ENCODE measurements at places on chromosomes 12 and 14.

GRCh38 chr14:59847711-59848110 is 22.9 kb downstream of the RTN1 start:
- DNase-seq: no peak

GRCh38 chr14:61562321-61563161 is 132.8 kb upstream of the HIF1A start:
- DNase-seq: no peak

GRCh38 chr12:103687253-103687652 is 100.2 kb downstream of the STAB2 start:
- DNase-seq: no peak

GRCh38 chr12:90729736-90730135 is 225.2 kb downstream of the CCER1 start:
- DNase-seq: no peak

DNA sequence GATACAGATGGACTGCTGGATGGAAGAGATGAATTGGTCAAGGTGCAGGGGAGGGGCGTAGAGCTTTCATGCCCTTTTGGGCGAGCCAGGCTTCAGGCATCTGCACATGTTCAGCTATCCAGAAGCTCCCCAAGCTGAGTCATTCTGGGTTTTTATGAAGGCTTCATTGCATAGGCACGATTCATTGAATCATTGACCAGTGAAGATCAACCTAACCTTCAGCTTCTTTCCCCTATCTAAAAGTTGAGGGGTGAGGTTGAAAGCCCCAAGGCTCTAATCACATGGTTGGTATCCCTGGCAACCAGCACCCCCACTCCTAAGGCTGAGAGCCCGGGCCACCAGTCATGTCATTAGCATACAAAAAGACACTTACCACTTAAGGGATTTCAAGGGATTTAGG is 36.3 kb downstream of the RPS29 start:
- DNase-seq: no peak

- no peak for DNase-seq
These were observed 49.9 kb downstream of the FOXA1 start for GRCh38 chr14:37545174-37545573.

DNA sequence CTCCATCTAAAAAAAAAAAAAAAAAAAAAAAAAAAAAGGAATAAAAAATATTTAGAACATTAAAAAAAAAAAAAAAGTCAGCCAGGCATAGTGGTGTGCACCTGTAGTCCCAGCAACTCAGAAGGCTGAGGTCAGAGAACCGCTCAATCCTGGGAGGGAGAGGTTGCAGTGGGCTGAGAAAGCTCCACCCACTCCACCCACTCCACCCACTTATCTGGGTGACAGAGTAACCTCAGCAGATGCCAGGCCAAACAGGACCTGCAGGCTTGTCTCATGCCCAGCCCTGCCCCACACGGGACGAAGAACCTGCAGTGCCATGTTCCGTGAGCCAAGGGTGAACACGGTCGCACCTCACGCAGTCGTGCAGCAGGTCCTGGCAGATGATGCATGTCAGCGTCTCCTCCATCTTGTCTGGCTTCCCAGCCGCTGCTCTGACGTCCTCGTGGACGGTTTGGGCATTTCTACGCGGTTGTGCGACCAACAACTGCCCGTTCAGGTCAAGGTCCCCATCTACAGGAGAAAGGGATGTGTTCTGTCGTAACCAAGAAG is 28.6 kb downstream of the CHFR start:
- DNase-seq: no peak

DNA sequence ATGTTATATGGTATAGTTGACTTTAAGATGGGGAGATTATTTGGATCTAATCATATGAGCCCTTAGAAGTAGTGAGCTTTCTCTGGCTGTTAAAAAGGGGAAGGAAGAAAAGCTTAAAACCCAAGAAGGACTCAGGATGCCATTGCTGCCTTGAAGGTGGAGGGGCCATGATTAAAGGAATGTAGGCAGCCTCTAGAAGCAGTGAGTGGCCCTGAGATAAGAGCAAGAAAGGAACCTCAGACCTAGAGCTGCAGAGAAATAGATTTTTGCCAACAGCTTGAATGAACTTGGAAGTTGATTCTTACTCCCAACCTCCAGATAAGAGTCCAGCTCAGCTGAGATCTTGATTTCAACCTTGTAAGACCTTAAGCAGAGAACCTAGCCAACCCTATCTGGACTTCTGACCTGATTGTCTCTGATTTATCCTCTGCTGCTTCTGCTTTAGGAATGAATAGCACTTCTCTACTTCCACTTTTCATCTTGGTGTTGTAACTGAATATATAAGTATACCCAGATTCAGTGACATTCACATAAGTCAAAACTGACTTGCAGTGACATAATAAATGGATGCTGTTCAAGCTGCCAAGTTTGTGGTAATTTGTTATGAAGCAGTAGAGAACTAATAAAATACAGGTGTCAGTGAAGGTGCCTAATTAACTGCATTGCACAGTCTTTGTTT is 33.5 kb downstream of the RAD51B start:
- peak; percentile 18 for DNase-seq

GRCh38 chr14:22432348-22432976 is 156.6 kb downstream of the DAD1 start:
- peak; percentile 29 for DNase-seq

- DNase-seq: no peak
These were observed 409.8 kb downstream of the NPAS3 start for GRCh38 chr14:33348510-33348909.

- DNase-seq: no peak
These were observed 1584.4 kb upstream of the SEL1L start for GRCh38 chr14:83118029-83118428.

DNA sequence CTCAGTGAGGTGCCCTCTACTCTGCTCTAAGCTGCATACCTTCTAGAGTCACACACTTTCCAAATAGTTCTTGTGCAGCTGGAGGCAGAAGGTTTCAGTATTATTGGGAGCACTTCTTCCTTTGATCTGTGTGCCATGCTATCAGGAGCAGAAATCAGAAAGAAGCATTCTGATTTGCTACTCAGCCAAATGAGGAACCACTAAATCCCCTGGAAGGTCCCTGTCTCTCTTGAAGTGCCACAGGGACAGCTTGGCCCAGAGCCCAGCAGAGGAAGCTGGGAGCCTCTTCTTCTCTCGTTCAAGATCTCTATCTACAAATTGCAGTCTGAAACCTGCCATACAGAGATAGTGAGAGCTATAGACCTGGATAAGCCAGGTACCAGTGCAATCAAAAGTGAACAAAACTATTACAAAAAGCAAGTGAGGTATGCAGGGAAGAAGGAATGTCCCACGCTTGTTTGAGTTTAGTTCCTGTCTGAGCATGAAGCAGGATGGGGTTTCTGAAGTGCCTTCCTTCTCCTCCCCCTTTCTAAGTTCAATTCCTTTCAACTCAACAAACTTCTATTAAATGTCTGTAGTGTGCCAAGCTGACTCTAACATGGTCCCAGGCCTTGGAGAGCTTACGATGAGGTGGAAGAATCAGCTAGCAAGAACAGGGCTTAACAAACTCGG is 100.9 kb upstream of the PARP11 start:
- peak; percentile 13 for DNase-seq

DNA sequence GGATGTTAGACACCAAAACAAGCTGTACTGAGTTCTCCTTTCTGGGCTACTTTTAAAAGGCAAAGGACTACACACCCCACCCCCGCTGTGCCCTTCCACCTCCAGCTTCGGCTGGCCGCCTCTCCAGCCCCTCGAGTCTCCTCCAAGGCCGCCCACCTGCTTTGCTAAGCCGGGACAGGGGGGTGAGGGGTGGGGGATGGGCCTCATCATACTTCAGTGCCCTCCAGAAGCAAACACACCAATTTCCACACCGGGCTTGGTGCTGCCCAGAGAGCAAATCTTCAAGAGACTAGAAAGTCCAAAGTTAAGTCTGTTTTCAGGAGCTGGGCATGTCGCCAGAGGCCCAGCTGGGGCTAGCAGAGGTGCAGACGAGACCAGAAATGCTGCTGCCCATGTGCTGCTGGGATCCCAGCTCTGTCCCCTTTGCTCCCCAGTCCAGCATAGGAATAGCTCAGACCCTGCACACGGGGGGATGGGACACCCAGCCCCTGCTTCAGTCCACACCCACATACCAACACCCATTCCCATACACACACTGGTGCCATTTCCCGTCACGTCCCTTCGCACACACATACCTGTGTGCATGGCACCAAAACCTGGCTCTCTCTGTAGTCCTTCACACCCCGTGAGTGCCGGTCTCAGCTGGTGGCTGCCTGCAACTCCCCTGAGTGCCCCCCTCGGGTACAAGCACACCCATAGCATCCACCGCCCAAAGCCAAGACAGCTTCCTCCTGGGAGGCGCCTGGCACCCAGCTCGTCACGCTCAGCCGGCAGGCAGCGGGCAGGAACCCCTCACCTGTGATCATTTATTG is 1.0 kb downstream of the SLC6A12 start:
- no peak for DNase-seq

DNA sequence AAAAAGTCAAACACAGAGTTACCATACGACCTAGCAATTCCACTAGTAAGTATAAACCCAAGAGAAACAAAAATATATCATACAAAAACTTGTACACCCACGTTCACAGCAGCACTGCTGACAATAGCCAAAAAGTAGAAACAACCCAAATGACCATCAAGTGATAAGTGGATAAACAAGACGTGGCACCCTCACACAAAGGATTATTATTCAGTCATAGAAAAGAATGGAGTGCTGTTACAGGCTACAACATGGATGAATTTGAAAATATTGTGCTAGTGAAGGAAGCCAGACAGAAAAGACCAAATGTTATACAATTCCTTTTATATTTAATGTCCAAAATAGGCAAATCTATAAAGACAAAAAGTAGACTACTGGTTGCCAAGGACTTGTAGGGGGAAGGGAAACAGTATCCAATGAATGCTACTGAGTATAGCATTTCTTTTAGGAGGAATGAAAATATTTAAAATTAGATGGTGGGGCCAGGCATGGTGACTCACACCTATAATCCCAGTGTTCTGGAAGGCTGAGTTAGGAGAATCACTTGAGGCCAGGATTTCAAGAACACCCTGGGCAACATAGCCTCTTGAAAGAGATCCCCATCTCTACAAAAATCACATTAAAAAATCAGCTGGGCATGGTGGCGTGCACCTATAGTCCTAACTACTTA is 41.9 kb downstream of the SPTLC2 start:
- DNase-seq: no peak

DNA sequence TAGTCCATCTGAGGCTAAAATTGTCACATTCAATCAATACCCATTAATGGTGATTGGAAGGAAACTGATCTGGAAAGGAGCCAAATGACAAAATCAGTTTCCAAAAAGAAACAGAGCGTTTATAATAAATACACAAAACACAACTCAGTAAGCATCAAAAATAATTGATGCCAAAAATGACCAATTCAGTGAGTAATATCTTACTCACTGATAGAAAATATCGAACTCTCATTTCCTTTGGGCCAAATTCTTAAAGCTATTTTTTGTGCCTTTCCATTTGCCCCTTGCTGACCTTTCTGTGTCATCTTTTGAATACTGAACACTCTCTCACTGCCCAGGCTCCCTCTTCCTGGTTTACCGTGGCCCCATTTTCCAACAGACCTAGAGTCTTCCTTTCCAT is 22.5 kb upstream of the ATP2B1 start:
- DNase-seq: no peak

DNA sequence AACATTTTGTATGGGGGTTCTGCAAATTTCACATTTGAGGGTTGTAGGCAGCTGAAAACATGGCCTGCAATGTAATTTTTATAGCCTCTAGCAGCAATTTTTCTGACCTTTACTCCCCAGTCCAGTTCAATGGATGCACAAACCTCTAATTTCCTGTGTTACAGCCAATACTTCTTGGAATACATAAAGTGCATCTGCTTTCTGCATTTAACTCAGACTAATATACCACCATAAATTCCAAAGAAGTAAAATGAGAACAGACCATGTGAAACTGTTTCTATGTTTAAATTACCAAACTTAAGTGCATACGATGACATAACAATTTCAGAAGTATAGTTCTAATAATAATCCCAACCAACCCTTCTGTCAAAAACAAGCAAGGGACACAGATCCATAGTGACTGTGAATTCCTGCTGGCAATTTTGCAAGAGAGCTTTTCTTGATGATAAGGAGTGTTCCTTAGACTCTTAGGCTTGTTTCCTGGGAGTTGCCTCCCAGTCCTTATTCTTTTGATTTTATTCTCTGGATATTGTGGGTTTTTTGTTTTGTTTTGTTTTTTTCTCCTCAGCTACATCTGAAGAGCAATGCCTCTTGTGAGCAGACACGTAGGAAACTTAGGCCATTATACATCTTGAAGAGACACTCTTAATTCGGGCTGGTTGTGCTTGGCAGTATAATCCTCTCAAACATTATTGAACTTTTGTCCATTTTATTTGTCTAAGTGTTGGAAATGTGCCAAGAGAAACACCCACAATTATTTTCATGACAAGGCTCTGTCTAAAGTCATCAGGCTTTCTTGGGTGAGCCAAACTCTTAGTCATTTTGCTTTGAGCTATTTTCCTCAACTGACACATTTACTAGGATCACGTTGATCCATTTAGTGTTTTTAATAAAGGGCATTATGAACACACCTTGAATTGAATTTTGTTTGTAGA is 51.3 kb upstream of the RERGL start:
- no peak for DNase-seq

DNA sequence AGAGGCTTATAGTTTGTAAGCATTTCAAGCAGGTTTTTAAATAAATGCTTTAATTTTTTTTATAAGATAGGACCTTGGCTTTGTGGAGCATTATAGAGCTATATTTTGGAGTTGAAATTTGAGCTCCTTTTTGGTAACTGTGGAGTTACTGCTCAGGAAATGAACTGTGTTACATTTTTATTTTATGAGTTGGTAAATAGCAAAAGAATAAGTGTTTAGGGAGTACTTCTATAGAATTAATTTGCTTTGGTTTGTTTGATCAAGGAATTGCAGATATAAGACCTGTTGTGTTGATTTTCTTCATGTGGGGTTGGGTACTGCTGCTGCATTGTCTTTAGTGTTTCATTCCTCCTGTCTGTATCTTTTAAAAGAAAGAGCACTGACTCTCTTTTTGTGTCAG is 3.5 kb downstream of the ATP2A2 start:
- no peak for DNase-seq

- no peak for DNase-seq
These were observed 76.5 kb downstream of the FBXL14 start for GRCh38 chr12:1517734-1518525.

DNA sequence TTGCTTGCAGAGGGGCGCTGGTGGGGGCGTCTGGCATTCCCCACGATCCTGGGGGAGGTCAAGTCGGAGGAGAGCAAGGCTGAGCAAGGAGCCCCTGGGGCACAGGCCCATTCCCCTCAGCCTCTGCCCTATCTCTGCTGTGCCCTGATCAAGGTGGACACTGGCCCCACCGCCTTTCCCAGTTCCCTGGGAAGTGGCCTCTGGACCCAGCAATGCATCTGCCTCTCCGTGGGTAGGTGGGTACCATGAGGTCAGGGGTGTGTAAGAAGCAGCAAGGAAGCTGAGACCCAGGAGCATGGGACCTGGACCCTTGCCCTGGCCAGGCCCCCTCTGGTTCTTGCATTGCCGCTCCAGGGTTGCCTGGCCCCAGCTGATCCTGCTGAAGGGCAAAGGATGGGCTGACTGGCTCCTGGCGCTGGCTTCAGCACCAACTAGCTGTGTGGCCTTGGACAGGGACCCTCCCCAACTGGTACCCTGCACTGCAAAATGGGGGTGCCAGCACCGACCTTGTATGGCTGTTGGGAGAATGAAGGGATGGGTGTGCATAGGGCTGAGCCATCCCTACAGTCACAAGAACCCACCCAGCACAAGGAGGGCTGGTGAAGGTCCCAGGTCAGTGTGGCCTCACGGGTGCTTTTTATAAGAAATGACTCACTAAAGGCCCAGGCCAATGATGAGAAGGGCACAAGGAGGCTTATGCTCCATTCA is 19.6 kb downstream of the SLC25A29 start:
- no peak for DNase-seq
